ENCODE measurements at places on chromosomes 5 and 9. TPM values are rescaled to one million over a fixed set of nuclear protein-coding genes. Genes with fewer than 3 reads are reported as not detected.

PAEP gene
- not detected for total RNA-seq

CNTFR gene
- not detected for total RNA-seq

ARL14EPL gene
- not detected for total RNA-seq

OTULINL gene
- 34.6 TPM for total RNA-seq

- DNase-seq, result no peak
Measured at GRCh38 chr5:87399720-87400119, 13.0 kb downstream of the CCNH start.

DNA sequence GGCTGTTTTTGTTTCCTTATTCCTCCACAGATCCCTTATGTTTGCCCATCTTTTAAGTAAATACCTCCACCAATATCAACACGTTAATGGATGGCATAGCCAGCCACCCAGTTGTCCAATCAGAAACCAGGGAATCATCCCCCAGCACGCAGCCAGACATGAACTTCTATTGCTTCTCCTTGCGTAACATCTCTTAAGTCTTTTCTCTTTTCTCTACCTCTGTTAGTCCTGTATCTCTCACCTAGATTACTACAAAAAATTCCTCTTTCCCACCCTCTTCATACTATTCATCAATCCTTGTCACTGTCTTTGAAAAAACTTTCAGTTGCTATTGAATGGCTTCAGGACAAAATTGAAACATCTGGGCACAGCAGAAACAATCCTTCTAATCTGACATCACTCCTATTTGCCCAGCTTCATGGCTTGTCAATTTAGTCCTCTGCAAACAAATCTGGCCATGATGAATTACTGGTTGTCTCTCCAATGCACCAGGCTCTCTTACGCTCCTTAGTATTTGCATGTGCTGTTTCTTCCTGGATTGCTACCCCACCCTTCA lies 349.3 kb downstream of the RAB3C start:
- no peak for DNase-seq

- DNase-seq, result no peak
Measured at GRCh38 chr9:12878351-12878978, 103.6 kb downstream of the LURAP1L start.

DNA sequence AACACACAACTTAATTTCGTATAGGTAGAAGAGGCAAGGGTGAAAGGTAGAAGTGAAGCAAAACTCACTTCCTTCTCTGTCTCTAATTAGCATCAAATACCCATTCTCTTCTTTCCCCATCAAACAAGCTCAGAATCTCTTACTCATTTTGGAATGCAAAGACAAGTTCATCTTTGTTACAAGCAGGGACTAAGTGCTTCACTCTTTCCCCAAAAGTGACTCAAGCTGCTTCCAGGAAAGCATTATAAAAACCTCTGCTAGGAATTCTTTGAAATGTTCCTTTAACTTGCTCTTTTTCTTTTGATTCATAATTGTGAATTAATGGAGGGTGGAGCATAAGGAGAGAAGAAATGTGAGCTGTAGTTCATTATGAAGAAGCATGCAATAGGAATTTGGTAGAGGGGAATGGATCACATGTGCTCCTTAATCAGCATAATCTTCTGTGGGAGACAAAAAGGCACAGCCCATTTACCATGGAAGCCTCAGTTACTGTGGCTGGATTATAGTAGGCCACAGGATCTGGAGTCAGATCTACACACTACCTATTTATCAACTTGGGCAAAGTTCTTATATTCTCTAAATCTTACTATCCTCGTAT lies 109.5 kb upstream of the DPYSL3 start:
- no peak for DNase-seq

DNA sequence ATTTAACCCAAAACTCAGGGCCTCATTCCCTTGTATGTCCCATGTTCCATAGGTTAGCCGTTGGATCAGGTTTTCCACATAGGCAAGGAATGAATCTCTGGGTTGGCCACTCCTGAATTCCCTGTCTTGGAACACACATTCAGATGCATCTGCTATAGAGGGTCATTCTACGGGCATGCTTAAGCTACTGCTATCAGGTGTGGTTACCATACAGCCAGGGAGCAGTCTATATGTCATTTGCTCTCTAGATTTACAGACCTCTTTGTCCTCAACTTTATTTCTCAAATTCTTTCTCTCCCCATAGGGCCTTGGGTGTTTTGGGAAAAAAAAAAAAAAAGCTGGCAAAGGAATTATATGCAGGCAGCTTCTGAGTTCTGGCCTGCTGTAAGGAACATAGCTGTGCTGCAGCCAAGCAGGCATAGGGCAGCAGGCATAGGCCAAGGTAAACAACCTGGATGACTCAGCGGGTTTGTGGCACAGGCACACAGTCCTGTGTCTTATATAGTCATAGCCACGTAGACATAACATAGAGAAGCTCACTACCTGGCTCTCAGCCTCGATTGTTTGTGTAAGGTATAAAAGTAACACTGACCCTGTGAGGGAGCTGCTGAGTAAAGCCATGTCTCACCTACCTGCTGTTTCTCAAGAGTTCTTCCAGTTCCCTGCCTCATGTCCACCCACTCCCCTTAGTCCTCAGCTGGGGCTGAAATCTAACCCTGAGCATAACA lies 141.5 kb downstream of the OSTF1 start:
- no peak for DNase-seq

DNA sequence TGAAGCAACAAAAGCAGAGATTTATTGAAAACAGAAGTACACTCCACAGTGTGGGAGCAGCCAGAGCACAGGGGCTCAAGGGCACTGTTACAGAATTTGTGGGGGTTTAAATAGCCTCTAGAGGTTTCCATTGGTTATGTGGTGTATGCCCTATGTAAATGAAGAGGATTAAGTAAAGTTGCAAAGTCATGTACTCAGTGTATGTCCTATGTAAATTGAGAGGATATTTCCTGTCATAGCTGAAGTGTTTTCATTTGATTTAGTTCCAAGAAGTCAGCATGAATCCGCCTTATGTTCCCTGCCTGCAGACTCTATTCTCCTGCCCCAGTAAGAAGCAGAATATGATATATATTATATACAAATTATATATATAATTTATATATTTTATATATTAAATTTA lies 966.0 kb upstream of the COX7C start:
- DNase-seq, result no peak
